ENCODE measurements at places on chromosomes 5 and 9.

GRCh38 chr5:136115183-136115865, 17.3 kb upstream of the SMAD5 start:
- DNase-seq: no peak

DNA sequence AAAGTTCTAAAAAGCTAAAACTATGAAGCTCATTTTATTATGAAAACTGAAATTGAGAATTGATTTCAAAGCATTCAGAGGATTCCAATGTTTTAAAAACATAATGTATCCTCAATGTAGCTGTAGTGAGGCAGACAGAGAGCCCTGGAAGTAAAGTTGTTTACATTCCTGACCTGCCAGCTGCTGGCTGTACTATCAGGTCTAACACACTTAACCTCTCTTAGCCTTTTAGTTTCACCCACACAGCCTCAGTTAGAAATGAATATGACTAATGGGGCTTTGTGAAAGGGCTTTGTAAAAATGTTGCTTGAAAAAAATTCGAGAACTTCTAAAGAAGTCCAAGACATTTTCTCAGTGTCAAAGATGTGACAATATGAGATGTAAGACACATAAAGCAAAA, 122.6 kb downstream of the FBXL17 start:
- no peak for DNase-seq

- DNase-seq: no peak
Observed at GRCh38 chr9:126386088-126386487, 59.5 kb downstream of the MVB12B start.

- DNase-seq: no peak
Observed at GRCh38 chr5:135484674-135485086, 32.5 kb upstream of the TIFAB start.

GRCh38 chr9:111949919-111950318, 53.3 kb downstream of the UGCG start:
- no peak for DNase-seq

GRCh38 chr9:125332527-125332926, 70.9 kb downstream of the GAPVD1 start:
- no peak for DNase-seq

DNA sequence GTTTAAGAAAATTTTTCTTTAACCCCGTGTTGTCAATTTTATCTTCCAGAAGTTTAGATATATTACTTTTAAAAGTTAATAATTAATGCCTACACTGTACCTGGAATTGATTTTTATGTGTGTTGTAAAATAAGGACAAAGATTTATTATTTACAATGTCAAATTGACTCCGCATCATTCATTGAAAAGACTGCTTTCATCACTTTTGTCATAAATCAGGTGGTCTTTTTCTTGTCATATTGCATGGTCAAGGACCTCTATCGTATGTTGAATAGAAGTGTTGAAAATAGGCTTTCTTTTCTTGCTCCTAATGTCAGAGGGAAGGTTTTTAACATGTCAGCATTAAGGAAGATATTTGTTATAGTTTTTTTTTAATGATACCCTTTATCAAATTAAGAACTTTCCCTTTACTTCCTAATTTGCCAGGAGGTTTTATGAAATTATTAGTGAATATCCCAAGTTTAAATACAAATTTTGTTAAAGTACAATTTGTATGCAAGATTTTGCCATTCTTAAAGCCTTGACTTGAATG, 92.6 kb downstream of the WDR70 start:
- DNase-seq: no peak

- no peak for DNase-seq
Observed at GRCh38 chr9:84756171-84756570, 86.6 kb downstream of the NTRK2 start.

- DNase-seq: no peak
Observed at GRCh38 chr9:115794921-115795475, 358.6 kb upstream of the PAPPA start.

DNA sequence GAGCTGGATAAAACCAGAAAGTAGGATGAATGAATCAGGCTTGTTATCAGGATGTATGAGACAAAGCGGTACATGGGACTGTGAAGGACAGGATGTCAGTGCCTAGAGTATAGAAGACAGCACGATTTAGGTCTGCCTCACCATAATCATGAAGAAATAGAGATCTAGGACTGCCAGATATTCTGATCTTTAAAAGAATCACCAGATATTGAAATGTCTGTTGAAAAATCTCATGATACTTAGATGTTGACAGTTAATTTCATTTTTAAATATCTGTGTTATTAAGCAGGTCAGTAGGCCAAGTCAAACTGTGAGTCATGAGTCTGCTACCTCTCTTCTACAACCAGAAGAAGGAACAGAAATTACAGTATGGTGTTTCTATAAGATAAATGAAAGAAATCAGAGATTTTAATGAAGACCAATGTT, 65.0 kb downstream of the ST8SIA4 start:
- DNase-seq: no peak

- DNase-seq: no peak
Observed at GRCh38 chr9:113705928-113706519, 170.1 kb upstream of the ZNF618 start.

Data from stimulated activated CD8-positive, alpha-beta memory T cell treated with anti-CD3 and anti-CD28 coated beads, Interleukin-4, amount 100 ng/mL, for 4 hours (primary cell).